ENCODE measurements at places on chromosomes 3 and 15.

DNA sequence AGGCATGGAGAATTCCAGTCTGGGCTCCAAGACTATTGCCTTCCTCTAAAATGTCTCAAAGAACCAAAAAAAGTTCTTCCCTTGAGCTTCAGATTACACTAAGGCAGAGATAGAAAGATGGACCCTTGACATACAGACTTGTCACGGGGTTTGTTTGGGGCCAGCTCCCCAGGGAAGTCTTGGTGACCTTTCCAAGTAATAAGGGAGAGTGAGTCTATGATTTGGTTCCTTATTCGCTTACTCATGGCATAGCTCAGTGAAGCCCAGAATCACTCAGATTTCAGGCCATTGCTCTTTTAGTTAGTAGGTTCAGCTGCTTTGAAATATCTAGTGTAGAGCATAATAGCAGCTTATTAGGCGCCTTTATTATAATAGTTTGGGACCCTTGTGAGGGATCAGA lies 90.3 kb downstream of the PLCL2 start:
- DNase-seq, result no peak

- DNase-seq, result no peak
These were observed 818 bp downstream of the PPP1R2 start for GRCh38 chr3:195542316-195542697.

DNA sequence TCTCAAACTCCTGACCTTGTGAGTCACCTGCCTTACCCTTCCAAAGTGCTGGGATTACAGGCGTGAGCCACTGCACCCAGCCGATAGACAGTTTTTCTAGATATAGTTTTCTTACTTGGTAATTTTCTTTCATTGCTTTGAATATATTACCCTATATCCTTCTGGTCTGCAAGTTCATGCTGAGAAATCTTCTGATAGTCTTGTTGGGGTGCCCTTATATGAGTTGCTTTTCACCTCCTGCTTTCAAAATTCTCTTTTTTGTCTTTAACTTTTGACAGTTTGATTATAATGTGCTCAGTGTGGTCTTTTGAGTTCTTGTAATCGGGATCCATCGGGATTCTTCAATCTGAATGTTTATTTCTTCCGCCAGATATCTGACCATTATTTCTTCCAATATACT lies 217.3 kb downstream of the GREM1 start:
- no peak for DNase-seq

DNA sequence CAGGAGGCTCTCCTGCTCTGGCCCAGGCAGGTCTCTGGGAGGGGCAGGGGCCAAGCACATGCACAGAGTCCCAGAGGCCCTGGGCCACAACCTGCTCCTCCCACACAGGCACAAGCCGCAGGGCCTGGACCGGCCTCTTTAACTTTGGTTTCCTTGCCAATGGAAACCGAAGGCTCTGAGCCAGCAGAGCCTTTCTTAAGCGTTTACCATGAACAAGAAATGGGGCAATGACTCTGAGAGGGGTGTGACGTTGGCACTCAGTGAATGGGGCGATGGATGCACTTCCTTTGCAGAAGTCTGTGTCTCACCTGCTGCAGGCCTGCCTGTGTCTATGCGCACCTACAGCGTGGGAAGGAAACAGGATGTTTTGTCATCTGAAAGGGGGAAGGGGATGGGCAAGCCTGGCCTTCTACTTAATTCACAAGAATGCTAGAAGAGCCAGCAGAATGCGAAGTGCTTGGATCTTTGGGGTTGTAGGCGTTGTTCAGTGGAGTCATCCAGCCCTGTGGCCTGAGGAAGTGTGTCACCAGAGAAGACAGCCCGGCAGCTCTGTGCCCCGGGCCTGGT lies 41.8 kb downstream of the IFT122 start:
- DNase-seq, result no peak

DNA sequence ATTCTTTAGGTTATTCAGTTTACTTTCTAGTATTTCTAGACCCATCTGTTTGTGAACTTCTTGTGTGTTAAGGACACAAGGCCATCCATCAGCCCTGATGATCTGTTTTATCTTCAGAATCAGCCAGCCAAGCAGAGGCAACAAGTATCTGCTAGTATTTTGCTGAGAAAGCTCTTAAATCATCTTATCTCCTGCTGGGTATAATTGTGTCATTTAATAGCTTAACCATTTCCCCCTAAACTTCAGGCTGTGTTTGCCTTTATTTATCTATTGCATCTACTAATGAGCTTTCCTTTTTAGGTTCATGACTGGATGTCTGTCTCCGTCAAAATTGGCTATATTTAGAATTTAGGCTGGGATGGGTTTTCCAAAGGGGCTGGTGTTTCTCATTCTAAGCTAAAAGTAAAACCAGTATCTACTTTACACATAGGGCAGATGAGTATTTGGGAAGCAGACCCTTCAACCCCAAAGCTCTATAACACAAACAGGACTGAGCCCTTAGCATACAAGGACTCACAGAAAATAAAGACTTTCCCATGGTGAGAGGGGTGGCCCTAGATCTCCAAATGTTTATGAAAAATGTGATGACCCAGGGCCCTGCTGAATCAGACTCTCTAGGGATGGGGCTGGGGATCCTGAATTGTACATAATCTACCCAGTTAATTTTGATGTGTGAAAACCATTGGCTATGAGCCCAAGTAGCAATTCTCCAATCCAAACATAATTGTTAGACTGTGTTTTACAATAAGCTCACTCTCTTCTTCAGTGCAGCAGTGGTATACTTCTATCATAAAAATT lies 65.3 kb upstream of the PSMD6 start:
- no peak for DNase-seq
